Urinary bladder (tissue), 4 donors: ENCODE measurements at places on chromosomes 12 and 14. TPM values are rescaled to one million over a fixed set of nuclear protein-coding genes. Genes with fewer than 3 reads are reported as not detected.

The PRIMA1 gene
- total RNA-seq = 1.3 TPM

The TMEM63C gene
- total RNA-seq = 0.85 TPM

The CISTR gene
- total RNA-seq = not detected

The CPM gene
- 24.6 TPM for total RNA-seq

The GPR135 gene
- 9.7 TPM for total RNA-seq

The VDR gene
- 0.79 TPM for total RNA-seq

The BICDL1 gene
- total RNA-seq = 2.4 TPM

The ASB2 gene
- total RNA-seq = 32.3 TPM

The GALNT16 gene
- total RNA-seq = 11.4 TPM

The LYZ gene
- total RNA-seq = 33.0 TPM
